ENCODE measurements at places on chromosomes 6 and 20.

- no peak for DNase-seq
These were observed 29.7 kb upstream of the EXOC2 start for GRCh38 chr6:722608-723007.

DNA sequence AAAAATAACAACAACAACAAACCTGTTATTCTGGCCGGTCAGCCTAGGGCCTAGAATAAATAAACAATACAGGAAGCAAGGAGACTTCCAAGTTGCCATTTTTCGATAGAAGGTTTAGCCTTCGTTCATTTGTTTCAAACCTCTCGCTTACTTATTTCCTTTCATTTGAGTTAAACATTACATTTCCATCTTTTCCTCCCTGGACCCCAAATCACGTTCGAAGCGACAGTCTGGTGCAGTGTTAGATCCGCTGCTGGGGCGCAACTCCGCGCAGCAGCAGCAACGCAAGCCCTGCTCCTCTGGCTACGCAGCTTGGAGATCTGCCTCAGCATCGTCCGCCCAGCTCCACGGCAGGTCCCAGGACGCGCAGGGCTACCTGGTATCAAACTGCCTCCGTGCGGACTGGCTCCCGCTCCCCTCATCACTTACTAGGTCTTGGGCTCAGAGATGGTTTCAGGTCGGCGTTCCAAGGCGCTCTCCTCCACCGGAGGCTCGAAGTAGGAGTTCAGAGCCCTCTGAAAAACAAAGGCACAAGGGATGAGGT lies 530 bp downstream of the TDP2 start:
- no peak for DNase-seq

DNA sequence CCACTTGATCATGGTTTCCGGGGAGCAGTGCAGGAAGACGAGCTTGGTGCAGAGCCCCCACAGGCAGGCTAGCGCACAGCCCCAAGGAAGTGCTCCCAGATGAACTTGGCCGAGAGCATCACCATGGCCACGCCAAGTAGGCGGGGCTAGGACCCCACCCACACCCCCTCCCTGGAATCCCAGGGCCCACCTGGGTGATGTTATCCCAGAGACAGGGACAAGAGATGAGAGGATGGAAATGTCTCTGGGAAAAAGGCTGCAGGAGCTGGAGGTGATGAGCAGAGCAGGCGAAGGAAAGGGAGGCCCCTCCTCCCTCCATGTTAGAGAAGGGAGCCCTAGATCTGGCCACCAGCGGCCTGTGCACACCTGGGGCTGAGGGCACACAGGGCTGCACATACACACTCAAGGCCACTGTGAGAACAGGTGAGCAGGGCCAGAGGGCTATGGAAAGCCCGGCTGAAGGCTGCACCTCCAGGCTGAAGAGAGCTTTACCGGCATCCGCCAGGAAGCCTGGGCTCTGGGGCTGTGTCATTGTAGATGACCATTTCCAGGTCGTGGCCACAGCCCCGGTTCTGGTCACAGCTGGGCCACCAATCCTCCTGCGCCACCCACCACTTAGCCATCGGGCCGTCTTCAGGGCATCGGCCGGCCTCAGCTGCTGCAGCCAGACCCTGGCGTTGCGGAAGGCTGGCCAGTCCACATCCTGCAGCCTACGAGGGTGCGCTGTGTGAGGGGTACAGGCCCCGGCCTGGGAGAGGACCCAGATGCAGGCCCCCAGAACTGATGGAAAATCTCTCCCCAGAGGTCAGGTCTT lies 24.9 kb downstream of the NPEPL1 start:
- DNase-seq = peak; percentile 6

- DNase-seq = no peak
These were observed 432.5 kb downstream of the CD109 start for GRCh38 chr6:74128536-74128935.

- no peak for DNase-seq
These were observed 153.0 kb downstream of the CFAP61 start for GRCh38 chr20:20205141-20205861.

DNA sequence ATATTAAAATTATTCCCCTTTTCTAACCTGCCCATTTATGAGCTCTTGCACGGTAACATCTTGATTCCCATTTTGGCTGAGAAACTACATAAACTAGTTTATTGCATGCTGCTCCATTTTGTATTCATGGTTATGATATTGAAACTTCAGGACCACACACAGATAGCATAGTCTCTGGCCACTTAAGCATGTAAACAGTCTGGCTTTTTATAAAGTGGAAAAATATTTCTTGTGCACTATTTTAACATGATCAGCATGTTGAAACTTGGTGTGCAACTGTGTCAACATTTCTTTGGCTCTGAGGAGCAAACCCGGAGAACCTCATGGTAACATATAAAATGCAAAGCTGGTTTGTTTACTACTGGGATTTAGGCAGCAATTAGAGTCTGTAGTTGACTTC lies 70.7 kb downstream of the SLX4IP start:
- DNase-seq = no peak

DNA sequence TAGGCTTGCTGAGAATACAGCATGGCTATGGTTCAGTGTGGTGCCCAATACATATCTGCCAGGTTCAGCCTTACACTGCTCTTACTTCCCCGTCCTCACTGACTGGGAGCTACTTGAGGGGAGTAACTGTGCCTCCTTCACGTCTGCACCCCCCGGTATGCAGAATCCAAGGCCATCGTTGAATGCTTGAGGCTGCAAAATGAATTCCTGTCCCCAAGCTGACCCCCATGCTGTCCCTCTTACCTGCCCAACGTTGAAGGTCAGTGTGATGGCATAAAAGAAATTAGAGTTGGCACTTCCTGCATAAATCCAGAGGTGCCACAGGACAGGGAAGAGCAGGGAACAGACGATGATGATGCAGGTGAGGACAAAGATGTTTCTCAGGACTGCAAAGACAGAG lies 16.3 kb downstream of the MAP1LC3A start:
- DNase-seq = no peak

DNA sequence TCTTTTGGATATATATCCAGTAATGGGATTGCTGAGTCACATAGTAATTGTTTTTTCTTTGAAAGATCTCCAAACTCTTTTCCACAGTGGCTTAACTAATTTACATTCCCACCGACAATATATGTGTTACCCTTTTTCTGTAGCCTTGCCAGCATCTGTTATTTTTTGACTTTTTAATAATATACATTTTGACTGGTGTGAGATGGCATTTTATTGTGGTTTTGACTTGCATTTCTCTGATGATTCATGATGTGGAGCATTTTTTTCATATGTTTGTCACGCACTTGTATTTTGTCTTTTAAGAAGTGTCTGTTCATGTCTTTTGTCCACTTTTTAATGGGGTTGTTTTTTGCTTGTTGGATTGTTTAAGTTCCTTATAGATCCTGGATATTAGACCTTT lies 58.9 kb upstream of the OPRM1 start:
- no peak for DNase-seq

- no peak for DNase-seq
These were observed 50.8 kb upstream of the SMLR1 start for GRCh38 chr6:130776287-130776925.

GRCh38 chr6:98627129-98627775 lies 207.1 kb upstream of the POU3F2 start:
- DNase-seq = no peak

GRCh38 chr6:12916420-12917136 lies 200.0 kb downstream of the PHACTR1 start:
- DNase-seq = no peak

DNA sequence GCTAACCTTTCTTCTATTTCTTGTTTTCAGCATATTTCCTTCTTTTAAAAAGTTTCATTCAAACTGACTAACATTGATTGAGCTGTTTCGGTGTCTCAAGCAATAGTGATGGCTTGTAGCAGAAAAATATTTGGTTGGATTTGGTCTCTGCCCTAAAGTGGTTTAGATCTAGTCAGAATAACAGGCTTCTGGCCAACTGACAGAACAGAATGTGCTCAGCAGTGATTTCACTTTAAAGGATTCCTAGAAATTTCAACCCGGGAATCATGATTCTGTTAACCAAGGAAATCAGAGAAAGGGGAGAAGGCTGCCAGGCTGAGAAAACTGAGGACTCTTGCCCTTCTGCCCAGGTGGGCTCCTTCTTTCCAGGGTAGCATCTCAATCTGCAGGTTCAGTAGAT lies 16.6 kb upstream of the GSTA1 start:
- DNase-seq = no peak

DNA sequence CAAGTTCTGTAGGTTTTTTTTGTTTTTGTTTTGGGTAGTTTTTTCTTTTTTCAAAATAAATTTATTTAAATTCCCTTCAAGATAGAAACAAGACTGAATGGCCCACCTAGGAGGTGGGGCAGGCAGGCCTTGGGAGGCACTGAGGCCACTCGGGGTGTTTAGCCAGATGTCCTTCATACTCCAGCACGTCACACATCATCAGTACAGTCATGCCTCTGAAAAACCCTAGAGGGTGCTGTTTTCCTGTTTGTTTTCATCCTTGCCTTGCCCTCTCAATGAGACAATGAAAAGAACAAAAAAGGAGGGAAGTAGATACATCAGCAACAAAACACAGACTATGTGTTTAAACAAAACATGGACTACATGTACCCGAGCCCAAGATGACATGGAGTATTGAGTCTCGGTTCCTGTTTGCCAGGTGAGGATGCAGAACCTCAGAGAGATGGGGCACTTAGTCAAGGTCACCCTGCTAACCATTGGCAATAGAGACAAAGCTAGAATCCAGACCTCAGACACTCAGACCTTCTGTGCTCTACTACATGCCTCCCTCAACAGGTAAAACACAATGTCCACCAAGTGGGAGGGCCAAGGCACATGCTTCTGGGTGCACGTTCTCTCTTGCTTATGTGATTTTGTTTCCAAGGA lies 26.8 kb upstream of the CLIC5 start:
- peak; percentile 23 for DNase-seq

DNA sequence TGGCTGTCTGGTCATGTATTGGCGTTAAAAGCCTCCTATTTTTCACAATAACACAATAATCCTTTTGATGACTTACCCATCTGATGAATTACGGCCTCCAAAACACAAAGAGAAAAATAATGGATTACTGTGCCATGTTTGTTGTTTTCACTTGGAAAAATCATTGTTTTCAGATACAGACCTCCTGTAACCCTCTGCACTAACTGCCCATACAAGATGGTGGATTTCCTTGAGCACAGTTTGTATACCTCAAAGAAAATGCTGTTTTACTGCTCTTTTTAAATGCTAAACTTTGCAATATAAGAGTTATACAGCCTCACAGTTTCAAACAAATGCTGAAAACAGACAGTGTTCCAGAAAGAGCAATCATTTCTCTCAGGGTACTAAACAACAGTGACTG lies 61.0 kb downstream of the SMLR1 start:
- no peak for DNase-seq

DNA sequence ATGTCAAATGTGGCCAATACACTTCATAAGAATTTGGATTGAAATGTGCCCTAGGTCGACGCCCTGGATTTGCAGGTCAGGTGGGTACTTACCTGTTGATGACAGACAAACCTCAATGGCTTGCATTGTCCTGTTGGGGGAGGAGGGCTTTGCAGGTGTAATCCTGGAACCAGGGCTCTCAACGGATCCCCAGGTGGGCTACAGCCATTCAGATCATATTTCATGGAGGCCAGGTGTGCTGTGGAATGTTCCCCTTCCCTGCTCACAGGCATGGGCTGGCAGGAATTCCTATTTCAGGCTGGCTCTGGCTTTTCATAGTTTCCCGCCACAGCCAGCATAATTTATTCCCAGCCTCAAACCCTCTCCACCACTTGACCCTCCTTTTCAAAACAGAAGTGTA lies 254.7 kb downstream of the SMOC2 start:
- DNase-seq = no peak

DNA sequence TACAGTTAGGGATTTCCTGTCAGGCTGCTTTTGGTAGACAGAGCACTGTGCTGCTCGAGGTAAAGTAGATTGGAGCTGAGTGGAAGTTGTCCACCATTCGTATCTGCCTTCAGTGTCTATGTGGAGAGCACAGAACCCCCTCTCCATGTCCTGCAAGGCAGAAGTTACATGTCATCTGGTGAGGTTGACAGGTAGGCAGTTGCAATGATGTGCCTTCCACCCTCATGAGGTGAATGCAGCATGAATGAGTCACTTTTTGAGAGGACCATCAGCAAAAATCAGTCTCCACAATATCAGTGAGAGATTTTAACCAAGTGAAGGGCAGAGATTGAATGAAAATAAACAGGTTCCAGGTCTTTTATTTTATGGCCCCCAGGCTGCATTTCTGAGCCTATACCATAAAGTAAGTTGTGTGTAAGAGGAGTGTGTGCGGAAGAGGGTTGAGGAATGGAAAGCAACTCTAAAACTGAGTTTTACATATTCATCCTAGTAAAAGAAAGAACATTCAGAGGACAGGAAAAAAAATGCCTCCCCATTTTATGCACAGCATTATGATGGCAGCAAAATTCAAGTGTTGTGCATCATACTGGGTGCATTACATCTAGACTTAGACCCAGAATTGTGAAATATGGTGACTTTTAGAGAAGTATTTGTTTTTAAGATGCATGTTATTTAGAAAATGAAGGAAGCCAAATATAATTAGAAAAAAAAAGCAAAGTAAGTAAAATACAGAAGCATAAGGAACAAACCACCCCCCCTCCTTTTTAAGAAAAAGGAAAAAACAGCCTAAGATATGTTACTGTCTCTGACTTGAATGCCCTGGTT lies 15.8 kb downstream of the TRAPPC3L start:
- DNase-seq = no peak

GRCh38 chr6:34106900-34107299 lies 39.0 kb downstream of the GRM4 start:
- DNase-seq = no peak

DNA sequence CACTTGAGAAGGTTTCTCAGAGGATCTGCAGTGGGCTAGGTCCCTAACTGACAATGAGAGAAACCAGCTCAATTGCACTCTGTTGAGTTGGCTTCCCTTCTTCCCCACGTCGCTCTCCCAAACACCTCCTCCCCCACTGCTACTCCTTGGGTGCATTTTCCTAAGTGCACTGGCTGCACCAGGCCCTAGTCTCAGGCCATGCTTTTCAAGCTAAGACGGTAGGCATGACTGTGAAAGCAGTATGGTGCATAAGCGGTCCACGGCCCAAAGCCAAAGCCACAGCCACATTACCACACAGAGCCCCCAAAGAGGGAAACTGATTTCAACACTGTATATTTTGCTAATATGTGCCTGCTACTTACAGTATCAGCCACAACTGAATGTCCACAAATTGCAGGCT lies 62.1 kb upstream of the RBM24 start:
- DNase-seq = no peak

DNA sequence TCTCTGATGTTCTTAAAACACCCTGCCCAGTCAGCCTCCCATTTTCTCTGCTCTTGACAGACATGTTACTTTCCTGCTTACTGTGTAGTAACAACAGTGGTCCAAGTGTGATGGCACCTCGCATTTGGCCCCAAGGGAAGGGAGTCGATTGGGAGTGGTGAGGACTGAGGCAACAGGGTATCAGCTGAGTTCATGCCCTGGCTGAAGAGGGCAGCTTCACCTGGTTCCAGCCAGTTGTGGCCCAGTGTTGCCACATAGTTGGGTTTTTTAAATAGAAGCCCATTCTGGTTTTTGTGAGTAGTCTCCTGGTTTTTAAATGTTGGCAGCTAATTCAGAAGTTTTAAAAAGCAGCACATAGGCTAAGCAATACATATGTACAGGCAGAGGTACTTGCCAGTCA lies 37.2 kb downstream of the ARFGEF2 start:
- no peak for DNase-seq

GRCh38 chr6:16486661-16487060 lies 248.3 kb downstream of the GMPR start:
- DNase-seq = peak; percentile 71

GRCh38 chr6:166604911-166605310 lies 18.4 kb upstream of the RAMACL start:
- no peak for DNase-seq

- no peak for DNase-seq
These were observed 395.8 kb upstream of the MARCKS start for GRCh38 chr6:113461153-113461932.

GRCh38 chr20:61938839-61939690 lies 126.6 kb downstream of the TAF4 start:
- no peak for DNase-seq

- DNase-seq = no peak
These were observed 62.9 kb upstream of the HDGFL1 start for GRCh38 chr6:22506496-22506895.

Measured in activated CD4-positive, alpha-beta memory T cell treated with anti-CD3 and anti-CD28 coated beads for 36 hours (primary cell).